Epithelial cell of proximal tubule (primary cell): ENCODE measurements at places on chromosomes 5 and 9.
A peak's percentile ranks its signal among the peaks of the same experiment; 100 is the strongest.

DNA sequence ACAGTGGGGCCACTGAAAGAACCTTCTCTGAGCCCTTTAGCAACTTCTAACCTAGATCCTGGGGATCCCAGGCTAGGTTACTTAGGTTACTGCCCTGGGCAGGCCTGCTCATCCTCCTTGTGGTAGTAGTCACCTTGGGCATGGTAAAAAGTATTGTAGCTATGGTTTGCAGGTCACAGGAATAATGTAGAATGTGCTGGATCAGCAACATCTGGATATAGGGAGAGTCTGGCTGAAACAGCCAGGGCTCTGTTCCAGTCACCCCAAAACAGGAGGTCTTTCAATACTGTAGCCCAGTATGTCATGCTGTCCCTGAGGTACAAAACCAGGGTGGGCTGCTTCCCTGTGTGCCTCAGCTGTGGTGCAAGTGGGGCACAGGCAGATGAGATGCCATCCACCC is 33.6 kb downstream of the UGT3A2 start:
- DNase-seq: no peak

- DNase-seq: no peak
Observed at GRCh38 chr5:156670615-156671014, 179.5 kb upstream of the PPP1R2B start.

- no peak for DNase-seq
Observed at GRCh38 chr9:81522716-81523551, 166.4 kb downstream of the TLE1 start.

GRCh38 chr5:173499471-173500212 is 116.8 kb downstream of the BOD1 start:
- DNase-seq: no peak

DNA sequence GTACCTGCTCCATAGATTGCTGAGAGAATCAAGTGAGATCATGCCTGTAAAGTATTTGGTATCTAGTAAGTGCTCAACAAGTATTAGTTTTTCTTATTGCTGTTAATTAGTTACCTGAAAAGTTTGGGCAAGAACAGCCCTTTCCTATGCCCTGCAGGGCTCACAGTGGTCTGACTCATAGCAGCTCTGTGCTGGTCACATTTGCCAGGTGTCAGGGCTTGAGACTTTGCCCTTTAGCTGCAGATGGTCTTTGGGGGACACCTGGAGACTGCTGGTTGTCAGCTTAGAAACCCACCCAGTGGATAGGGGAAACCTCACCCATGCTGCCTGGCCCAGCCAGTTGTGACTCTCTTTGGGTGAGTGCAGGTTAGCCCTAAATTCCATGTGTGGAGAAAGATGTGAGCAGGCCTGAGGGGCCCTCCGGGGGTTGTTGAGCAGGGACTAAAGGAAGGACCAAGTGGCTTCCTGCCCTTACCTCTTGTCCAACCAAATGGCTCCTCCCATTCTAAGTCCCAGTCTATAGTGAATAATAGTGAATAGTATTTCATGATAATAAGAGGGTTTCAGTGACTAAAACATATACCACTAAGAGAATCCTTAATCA is 9.0 kb downstream of the COL27A1 start:
- DNase-seq: peak; percentile 40

DNA sequence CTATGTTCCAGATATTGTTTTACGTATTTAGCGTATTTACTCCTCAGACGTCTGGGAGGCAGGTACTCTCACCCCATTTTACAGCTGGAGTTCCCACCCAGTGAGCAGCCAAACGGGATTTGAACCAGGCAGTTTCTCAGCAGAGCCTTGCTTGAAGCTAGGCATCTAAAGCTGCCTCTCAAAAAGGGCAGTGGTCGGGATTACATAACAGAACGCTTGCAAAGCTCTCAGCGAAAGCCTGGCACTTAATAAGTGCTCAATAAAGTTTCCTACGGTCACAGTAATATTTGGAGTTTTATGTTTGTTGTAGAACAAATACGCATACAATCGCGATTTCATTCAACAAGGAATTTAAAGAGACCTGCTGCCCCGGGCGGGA is 286 bp upstream of the BSPRY start:
- no peak for DNase-seq

DNA sequence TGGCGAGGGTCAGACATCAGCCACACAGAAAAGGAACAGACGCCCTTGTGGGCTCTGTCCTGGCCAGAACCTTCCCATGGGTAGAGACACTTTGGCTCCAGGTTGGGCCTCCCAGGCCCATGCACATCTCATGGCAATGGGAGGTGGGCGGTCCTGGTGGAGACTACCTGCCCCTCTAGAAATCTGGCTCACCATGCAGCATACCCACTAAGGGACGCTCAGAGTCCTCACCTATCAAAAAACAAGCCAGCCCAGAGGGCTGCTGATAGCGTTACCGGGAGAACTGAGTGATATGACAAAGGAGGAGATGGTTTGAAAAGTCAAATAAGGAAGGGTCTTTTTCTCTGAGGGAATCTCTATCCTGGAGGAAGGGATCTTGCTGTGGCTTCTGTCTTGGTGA is 62.1 kb downstream of the C5orf15 start:
- DNase-seq: no peak

DNA sequence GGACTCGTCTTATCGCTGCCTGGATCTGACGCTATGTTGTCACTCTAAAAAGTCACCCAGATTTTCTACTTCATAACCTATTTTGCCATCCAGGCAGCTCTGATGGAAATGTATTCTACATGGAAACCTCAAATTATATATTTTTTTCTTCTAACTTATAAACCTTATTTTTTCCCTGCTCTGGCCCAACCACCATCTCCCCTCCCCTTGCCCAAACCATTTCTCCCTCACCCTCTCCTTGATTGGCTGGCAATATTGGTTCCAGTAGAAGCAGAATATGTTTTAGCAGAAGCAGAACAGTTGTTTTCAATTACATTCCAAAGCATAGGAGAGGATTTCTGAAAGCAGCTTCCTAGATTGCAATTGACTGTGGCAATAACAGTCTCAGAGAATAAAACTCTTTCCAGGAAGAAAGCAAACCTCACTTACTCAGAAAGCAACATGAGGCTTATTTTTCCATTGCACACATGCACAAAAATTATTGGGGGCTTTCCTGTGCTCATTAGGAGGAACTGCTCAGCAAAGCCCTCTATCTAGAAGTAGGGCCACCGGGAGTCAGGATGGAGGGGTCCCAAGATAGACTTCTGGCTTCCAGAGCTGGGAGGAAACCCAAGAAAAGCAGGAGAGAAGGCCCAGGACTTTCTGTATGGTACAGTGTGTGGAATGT is 191.8 kb downstream of the ESM1 start:
- DNase-seq: no peak

DNA sequence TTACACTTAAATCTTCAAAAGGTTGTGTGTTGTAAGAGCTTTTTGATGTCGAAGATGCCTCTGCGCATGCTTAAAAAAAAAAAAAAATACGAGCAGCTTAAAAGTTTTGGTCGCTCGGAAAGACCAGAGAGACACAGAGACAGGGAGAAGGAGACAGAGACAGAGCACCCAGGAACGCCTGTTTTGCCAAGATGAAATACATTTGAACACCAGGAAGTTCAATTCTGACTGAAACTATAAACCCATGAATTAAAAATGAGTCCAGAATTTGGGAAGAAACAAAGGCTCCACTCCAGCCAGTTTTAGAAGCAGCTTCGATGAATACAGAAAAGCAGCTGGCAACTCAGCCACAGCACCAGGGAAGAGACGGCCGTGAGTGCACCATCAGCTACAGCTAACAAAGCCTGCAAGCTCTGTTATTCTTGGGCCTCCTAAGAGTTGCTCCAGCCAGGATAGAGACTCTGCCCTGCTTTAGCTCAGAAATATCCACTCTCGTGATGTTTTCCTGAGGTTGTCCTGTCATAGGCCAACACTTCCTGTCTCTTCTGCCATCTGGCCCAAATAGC is 2.5 kb upstream of the ZNF474 start:
- no peak for DNase-seq

DNA sequence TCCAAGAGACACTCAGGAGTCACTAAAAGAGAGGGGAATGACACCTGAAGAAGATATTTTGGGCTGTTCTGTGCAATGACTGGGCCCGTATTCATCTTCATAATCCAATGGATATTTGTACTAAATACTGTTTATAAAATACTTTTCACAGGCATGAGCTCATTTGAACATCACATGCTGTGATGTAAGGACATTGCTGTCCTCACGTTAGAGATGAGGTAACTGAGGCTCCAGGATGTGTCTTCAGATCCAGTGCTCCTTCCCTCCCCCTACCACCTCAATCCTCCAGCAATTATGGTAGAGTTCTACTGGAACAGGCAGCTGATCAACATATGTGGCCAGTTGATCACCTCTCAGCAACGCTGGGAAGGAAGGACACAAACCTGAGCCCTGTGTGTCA is 139.4 kb upstream of the OSMR start:
- no peak for DNase-seq

DNA sequence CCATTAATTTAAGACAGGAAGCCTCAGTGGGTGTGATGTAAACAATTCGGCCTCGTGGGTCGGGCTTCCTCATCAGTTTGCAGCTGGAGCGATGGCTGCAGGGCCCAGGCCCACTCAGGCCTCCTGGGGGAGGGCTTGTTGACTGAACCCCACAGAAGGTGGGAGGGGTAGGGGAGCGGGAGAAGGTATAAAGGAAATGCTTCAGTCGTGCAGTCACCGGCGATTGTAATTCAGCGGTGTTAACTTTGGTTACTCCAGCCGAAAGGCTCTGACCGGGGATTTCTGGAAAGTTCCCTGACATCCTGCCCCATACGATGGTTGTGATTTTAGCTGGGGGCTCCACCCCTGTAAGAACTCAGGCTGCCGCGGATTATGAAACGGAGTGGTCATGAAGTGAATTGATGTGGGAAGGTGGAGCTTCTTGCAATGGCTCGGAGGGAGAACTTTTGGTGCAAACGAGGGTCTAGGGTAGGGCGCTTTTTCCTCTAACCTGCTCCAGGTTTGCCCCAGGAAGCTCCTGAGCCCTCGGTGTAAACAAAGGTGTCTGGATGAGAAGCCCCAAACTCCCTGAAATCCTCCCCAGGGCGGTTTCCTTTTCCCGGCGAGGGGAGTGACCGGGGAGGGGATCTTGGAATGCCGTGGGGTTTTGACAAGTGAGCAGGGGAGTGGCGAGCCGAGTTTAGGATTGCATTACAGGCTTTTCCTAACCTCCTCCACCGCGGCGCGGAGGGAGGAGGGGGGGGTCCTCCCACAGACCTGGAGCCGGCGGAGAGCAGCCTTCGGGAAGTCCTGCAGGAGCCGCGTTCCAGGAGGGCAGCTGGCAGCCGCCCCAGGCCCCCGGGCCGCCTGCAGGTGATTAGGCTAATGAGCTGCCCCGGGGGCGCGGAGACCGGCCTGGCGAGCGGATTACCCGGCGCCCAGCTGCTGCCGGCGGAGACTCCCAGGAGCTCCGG is 215.5 kb downstream of the PDZD2 start:
- DNase-seq: peak; percentile 41

- no peak for DNase-seq
Observed at GRCh38 chr9:133368249-133368881, 7.5 kb downstream of the SURF4 start.

DNA sequence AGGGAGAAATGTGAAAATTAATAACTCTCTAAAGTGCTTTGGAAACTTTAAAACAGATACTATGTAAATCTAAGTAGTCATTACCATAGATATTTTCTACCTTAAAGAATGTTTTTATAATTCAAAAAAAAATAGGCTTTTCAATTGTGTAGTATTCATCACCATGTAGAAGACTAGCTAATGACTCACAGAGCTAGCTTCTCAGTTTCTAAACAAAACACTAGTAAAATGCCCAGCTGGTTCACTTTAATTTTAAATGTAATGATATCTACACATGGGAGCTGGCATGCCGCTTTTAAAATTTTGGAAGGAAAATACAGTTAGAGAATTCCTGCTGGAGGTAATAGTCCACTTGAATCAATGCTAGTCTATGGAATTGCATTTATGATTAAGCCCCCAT is 509.8 kb downstream of the CSNK1G3 start:
- no peak for DNase-seq

DNA sequence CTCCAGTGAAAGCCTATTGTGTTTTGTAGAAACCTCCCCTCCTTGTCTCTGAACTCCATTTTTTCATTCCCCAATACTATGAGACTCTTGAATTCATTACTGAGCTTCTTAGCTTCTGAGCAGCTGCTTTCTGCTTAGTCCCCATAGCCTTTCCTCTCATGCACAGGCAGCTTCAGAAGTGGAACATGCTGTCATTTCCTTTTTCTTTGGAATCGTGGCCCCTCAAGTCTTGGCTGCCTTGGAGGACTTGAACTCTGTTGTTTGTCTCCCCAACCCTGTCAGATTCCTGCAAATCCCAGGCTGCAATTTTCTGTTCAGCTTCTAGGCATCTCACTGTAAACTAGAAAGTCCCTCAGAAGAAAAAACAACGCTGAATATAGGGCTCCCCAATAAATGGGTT is 268.5 kb downstream of the ARRDC3 start:
- no peak for DNase-seq

- DNase-seq: no peak
Observed at GRCh38 chr5:84568171-84568570, 183.5 kb upstream of the EDIL3 start.

GRCh38 chr9:123601828-123602227 is 245.8 kb downstream of the CRB2 start:
- DNase-seq: no peak

- DNase-seq: no peak
Observed at GRCh38 chr9:90890146-90890810, 88.7 kb downstream of the SYK start.

DNA sequence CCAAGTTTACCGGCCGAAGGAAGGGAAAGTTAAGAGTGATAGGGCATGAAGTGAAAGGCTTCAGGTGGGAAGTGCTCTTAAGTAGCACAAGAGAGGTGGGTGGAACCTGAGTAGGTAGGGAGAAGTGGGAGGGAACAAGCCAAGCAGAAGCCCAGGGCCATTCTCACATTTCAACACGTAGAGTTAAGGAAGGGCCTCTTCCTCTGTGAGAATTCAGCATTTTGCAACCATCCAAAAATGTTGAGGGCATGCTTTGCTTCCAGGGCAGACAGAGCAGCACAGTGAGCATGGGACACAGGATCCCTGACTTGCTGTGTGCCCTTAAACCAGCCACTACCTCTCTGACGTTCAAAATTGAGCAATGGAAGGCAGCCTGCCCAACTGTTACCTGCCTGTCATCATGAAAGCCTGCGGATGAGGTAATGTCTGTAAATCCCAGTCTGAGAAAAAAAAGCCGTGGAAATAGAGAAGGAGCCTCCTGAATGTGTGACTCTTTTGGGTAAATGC is 3.3 kb downstream of the CYFIP2 start:
- DNase-seq: no peak

- no peak for DNase-seq
Observed at GRCh38 chr9:89722712-89723111, 117.9 kb downstream of the GADD45G start.

- no peak for DNase-seq
Observed at GRCh38 chr5:73672132-73672531, 46.1 kb downstream of the ARHGEF28 start.

- DNase-seq: no peak
Observed at GRCh38 chr9:135299239-135299590, 180.4 kb upstream of the PPP1R26 start.

GRCh38 chr5:103402851-103403250 is 144.3 kb downstream of the MACIR start:
- DNase-seq: no peak

DNA sequence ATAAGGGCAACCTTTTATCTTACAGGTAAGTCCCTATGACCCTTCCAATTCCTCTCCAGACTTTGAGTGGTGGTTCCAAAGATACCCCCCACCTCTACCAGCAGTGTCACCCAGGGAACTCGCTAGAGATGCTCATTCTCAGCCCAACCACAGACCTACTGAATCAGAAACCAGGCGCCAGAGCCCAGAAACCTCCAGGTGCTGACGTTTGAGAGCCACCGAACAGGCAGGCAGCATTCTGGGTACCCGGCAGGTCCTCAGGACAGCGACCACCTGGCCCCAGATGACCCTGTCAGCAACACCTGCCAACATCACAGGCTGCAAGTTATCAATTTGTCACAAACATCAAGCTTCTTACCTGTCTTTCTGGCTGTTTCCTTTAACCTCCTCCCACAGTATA is 19.5 kb downstream of the RAPGEF1 start:
- no peak for DNase-seq
